ENCODE measurements at places on chromosomes 4 and X.

DNA sequence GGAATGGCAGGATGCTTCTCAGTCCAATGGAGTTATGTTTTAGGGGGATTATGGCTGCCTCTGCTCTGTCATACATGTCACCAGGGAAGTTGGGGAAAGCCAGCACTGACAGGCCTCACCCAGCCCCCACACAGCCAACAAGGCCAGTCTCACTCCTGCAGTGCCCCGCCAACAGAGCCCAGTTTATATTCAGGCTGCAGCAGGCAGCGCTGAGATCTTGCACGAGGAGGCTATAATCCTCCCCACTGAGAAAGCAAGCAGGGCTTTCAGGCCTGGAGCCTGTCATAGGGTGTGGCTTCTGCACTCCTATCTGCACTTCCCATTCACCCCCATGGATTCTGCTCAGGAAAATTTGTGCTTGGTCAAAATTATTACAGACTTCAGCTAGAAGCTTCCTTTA is 25.1 kb downstream of the ADAD1 start:
- DNase-seq: no peak

GRCh38 chr4:126658411-126658810 is 974.3 kb upstream of the INTU start:
- DNase-seq: no peak

GRCh38 chrX:38654302-38654701 is 93.0 kb downstream of the TSPAN7 start:
- DNase-seq: no peak

DNA sequence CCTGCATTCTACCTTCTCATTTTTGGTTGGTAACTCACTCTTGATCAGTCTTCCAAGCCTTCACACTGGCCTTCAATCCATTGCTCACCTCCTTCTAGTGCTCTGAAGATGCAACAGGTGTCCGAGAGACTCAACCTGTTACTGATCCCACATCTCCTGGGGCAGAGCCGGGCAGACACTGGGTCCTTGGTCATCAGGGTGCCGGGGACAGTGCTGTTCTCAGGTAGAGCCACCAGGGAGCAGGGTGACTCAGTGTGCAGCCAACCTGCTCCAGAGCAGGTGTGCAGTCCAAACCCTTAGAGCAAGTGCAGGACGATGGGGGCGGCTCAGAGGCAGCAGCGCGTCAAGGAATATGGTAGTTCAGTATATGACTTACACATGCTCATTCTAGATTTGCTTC is 188.4 kb downstream of the DHX15 start:
- DNase-seq: no peak

DNA sequence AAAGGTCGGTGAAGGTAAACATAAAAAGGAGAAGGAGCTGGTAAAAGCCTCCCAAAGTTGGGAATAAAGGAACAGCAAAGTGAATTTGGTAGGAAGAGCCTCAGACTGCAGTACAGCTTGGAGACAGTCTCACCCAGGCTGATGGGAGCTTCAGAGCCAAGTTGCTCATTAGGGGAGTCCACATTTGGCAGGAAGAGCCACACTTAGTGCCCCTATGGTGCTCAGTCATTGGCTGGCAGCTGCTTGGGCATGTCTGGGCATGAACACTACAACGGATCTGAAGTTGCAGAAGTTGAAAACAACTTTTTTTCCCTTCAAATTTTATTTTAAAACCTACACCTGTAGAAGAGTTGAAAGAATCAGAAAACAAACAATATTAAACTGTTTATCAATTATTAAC is 2497.3 kb downstream of the ARAP2 start:
- DNase-seq: no peak

DNA sequence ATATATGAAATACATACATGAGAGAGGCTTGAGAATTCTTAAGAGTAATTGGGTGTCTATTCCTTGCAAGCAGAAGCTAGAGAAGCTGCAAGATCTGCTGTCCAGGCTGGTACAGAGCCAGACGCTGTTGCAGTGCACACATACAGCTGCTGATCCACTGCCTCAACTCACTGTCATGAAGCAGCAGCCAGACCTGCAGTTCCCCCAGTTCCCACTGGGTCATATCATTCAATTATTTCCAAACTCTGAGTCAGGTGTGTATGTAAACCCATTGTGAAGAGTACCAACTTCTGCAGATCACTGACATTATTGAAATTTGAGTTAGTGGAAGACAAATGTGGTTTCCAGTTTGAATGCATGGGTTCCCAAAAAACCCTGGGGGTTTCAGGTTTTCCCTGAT is 1212.8 kb upstream of the ADGRL3 start:
- DNase-seq: no peak

DNA sequence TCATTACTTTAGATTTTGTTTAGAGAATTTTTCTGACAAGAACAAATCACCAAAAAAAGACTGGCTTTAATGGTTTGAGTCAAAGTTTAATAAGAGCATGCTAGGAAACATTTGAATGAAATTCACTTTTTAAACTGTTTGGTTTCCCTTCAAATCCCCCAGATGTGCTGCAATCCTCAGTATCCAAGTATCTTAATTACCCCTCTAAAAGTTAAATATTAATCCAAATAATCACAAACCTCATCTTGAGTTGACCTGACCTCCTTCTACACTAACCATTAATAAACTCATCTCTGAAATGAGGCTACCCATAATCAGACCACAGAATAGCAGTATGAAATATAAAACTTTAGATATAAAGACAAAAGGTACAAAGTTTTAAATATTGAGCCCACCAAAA is 10.1 kb downstream of the DHX15 start:
- no peak for DNase-seq

All from prostate gland (tissue), 2 donors.